ENCODE measurements at places on chromosomes 7 and 10. TPM values are rescaled to one million over a fixed set of nuclear protein-coding genes. Genes with fewer than 3 reads are reported as not detected.

BNIP3 gene
- 192 TPM for total RNA-seq

ZNF727 gene
- total RNA-seq = 1.2 TPM

INA gene
- total RNA-seq = not detected

COL13A1 gene
- total RNA-seq = 0.53 TPM

BEND7 gene
- 8.1 TPM for total RNA-seq

GOLGA7B gene
- 0.04 TPM for total RNA-seq

WEE2 gene
- total RNA-seq = not detected

ADAM12 gene
- 1.3 TPM for total RNA-seq

ALOX5 gene
- total RNA-seq = 0.60 TPM

ADARB2 gene
- 0.21 TPM for total RNA-seq

MEIG1 gene
- total RNA-seq = 1.2 TPM

GRCh38 chr10:38050212-38050611 is 39.7 kb downstream of the ZNF33A start:
- no peak for DNase-seq

- no peak for DNase-seq
Measured at GRCh38 chr10:75814014-75814413, 382.6 kb downstream of the LRMDA start.

- DNase-seq = no peak
Measured at GRCh38 chr10:22324893-22325271, 4.0 kb downstream of the BMI1 start.

GRCh38 chr10:115653473-115653872 is 560.3 kb downstream of the ATRNL1 start:
- no peak for DNase-seq

GRCh38 chr7:106216923-106217542 is 67.8 kb downstream of the NAMPT start:
- peak; percentile 84 for DNase-seq

GRCh38 chr7:3243680-3244079 is 57.4 kb upstream of the SDK1 start:
- DNase-seq = no peak

DNA sequence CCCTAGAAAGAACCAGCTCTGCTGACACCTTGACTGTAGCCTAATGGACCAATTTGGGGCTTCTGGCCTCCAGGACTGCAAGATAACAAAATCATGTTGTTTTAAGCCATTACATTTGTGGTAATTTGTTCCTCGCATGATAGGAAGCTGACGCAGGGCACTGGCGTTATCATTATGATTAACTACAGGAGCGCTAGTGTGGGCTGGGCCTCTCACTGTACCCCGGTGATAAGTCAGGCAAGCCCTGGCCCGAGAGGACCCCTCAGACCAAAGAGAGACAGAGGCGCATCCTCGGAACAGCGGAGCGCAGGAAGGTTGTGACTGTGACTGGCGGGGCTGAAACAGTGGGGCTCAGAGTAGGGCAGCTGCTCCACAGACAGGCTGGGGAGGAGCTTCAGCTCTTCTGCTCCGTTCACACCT is 150.3 kb upstream of the CHST15 start:
- DNase-seq = no peak

DNA sequence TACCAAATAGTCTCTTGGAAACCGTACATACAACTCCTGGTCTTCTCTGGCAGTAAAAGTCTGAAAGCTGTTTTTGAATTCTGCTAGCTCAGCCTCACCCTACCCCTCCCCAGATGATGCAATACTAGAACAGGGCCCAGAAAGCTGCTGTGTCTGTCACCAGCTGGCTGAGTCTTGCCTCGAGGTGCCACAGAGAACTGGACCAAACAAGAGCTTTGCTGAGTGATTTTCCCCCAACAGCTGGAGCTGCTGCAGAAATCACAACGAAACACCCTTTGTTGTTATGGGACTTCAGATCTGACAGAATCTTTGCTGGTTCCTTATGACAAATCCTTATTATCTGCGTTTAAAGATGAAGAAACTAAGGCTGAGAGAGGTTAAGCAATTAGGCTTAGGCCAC is 134.1 kb downstream of the SPAG6 start:
- DNase-seq = peak; percentile 7

- no peak for DNase-seq
Measured at GRCh38 chr7:28243861-28244260, 63.3 kb upstream of the JAZF1 start.

DNA sequence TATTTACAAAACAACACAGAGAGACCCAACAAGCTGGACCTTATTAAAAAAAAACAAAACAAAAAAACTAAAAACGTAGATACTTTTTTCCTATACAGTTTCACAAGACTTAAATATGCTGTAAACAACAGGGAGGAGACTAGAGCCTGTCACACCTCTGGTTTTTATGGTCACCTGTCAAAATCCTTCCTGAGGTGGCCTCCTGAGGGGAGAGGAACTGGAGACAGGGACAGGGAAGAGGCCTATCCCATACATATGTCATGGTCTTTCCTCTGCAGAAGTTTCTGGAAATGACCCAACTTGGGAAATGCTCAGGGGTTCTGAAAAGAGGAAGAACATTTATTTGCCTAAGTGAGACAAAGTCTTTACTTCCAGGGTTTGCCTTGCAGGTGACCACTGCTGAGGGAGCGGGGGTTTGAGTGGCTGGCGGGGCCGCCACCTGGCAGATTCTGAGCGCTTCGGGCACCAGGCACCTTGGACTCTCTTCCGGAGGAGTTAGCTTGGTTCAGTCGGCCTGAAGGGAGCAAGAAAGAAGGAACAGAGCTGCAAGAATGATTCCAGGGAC is 18.3 kb downstream of the CPA1 start:
- DNase-seq = no peak

- no peak for DNase-seq
Measured at GRCh38 chr7:155353256-155353897, 55.7 kb downstream of the INSIG1 start.

DNA sequence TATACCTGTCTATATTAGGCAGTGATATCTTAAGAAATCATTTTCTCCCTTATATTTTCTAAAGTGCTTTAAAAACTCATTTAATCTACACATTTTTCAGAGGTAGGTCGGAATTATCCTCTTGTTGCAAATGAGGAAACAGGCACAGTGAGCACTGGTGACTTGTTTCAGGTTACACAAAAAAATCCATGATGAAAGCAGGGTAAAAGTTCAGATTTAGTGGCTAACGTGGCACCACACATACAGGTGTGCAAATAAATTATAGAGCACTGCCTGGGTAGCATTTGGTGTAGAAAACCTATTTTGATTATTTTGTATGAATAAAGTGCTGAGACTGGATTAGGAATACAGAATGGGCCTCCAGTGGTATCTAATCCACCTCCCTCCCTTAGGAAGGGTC is 26.6 kb downstream of the ARMC10 start:
- no peak for DNase-seq

- DNase-seq = peak; percentile 96
Measured at GRCh38 chr7:104883718-104884452, 130.1 kb upstream of the KMT2E start.

DNA sequence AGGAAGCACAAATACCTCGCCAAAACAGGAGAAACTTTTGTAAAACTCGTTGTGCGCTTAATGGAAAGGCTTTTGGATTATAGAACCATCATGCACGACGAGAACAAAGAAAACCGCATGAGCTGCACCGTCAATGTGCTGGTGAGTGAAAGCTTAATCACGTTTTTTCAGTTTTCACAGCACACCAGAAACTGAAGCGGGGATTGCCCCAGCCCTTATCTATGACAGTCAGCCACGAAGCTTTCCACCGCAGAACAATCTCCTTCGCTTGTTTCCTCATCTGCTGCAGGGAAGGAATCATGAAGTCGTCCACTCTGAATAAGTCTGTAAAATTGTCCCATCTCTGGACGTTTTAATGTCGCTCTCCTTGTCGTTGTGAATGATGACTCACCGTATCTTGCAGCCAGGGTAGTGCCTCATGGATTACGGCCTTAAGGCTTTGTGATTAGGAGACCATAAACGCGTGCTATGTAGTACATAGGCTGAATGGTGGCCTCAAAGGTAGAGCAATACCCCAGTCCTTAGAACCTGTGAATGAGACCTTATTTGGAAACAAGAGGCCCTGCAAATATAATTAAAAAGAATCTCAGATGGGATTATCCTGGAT is 174.9 kb upstream of the NPS start:
- DNase-seq = no peak

DNA sequence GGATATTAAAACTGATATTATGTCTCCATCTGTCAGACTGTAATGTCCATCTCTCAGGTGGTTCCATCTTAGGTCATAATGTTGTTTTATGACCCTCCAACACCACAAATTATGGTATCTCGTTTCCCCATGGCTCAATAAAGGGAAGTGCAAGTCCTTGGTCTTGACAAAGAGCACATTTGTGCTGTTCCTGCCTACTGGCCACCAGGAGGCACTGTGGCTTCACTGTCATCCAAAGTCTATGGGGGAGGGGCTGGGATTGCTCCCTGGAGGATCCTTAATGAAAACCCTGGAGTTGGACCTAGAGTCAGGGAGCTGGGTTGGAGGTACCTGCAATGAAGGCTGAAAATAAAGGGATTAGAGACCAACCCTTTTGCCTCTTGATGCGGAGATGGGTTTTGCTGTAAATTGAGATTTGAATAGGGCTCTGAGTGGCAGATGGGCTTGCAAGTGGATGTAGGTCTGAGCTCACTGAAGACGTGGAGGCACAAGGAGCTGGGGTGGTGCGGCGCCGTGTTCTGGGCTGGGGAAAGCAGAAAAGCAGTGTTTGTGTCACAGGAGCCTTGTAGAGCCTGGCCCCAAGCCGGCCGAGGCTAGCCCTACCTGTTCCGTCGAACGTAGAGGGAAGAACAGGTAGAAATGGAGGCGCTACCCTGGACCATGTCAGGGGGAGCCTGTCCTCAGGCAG is 180.5 kb upstream of the PRSS58 start:
- peak; percentile 52 for DNase-seq

GRCh38 chr10:11157292-11158076 is 139.8 kb downstream of the CELF2 start:
- DNase-seq = no peak

- DNase-seq = no peak
Measured at GRCh38 chr7:28411876-28412662, at the start of gene CREB5. Gene CREB5, plus strand, starts transcription at chr7:28412518. Its CDS starts 397 bp downstream, at chr7:28412915.

DNA sequence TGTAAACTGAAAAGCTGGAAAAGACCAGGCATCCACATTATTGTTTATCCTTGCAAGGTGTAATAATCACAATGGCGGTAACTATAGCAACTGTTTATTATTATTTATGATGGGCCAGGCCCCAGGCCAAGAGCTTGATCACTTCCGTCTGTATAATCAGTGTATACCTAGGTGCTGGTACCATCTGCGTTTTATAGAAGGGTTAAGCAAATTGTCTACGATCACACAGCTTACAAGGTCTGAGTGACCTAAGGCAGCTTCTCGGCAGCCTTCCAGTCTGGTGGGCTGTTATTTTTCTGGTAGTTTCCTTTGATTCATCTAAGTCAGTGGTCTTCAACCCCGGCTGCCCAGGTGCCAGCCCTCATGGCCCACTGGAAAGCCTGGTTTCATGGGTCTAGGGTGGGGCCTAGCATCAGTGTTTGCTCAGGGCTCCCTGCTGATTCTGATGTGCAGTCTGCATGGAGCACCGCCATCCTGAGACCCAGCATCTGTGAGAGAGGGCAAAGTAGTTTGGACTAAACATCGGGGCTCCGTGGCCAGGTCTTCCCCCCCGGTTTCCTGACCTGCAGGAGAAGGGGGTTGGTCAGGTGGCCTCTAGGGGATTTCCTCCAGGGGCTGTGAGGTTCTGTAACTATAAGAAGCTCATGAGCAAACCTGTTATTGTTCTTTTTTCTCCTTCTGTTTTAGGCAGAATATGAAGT is 146.4 kb downstream of the RGS10 start:
- DNase-seq = no peak

DNA sequence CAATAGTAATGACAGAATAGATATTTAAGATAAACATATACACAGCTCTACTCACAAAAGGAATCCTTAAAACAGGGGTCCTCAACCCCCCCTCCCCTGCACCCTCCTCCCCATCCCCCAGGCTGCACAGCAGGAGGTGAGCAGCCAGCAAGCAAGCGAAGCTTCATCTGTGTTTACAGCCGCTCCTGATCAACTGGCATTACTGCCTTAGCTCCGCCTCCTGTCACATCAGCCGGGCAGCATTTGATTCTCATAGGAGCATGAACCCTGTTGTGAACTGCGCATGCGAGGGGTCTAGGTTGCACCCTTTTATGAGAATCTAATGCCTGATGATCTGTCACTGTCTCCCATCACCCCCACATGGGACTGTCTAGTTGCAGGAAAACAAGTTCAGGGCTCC is 65.5 kb downstream of the SMURF1 start:
- no peak for DNase-seq

- no peak for DNase-seq
Measured at GRCh38 chr10:28891058-28891713, 213.9 kb downstream of the BAMBI start.

Data from H4 (cell line).